ENCODE measurements at places on chromosomes 11 and 22. TPM values are rescaled to one million over a fixed set of nuclear protein-coding genes. Genes with fewer than 3 reads are reported as not detected.

DNA sequence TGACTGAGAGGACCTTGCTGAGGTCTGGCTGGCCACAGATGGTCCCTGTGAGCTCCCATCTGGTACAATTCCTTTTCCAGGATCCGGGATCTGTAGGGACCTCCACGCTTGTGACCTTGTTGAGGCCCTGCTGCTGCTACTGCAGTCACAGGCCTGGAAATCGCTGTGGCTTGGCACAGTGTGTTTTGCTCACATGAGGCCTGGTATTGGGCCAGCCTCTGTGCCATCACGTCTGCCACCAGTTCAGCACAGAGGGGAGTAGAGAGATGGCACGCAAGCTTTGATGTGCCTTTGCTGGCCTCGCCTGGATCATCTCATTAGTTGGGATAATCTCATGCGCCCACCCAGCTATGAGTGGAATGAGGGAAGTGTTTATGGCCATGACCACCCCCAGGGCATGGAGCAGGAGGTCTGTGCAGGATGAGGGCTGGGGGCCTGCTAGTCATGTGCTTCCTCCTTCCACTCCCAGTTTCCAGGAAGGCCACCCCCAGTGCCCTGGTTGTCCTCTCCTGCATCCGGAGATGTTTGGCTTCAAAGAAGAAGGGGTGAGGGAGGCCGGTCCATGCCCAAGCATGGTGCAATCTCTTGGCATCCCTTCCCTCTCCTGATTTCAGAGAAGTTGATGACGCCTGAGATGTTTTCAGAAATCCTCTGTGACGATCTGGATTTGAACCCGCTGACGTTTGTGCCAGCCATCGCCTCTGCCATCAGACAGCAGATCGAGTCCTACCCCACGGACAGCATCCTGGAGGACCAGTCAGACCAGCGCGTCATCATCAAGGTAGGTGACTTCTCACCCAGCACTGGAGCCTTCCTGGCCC is 22.4 kb downstream of the DERL3 start:
- DNase-seq: peak; percentile 44

GRCh38 chr11:94563176-94563847 is 3.9 kb upstream of the PIWIL4 start:
- no peak for DNase-seq

The RGL4 gene
- 26.6 TPM for total RNA-seq

DNA sequence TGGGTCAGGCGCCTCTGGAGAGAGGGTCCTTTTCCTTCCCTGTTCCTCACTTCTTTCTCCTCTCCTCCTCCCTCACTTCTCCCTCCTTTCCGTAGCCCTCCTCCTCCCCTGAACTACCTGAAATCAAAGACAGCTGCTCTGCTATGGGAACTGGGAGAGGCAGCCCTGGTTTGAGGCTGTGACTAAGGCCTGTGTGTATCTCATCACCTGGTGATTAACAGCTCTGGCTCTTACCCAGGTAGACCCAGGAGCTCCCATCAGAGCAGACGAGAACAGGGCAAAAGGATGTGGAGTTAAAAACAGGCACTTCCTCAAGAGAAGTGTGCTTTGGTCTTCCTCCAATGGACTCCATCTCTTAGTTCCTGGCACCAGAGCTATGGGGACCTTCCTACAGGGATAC is 5.8 kb downstream of the ISX start:
- DNase-seq: no peak

DNA sequence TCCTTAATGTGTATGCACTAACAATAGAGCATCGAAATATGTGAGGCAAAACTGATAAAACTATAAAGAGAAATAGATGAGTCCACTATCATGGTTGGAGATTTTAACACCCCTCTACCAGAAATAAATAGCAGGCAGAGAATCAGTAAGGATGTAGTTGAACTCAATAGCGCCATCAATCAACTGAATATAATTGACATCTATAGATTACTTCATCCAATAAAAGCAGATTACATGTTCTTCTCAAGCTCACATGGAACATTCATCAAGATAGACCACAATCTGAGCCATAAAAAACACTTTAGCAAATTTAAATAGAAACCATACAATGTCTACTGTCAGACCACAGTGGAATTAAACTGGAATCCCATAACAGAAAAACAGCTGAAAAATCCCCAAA is 46.9 kb upstream of the NUP160 start:
- DNase-seq: no peak
